ENCODE measurements at places on chromosomes 4 and X.
A peak's percentile ranks its signal among the peaks of the same experiment; 100 is the strongest.

DNA sequence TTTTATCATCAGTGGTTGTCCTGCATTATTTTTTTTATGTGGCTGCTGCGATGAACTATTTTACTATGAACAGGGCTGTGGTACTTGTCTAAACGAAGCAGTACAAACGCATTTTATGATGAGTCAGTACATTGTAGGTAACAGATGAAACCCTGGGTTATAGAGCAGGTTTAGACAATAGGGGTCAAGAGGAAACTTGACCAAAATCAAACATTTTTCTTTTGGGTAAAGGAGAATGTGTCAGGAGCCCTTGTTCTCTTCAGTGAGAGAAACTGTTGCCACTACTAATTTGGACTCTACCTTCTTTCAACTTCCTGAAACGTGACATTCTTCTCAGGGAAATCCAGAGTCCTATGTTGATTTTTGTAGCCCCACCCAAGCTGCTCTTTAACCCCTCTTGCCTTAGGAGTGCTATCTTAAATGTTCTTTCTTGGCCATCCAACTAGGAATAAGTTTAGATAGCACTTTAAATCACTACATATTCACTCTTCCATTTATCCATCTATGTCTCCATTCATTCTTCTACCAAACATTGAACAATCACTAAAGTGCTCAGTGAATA, 415.8 kb upstream of the NR3C2 start:
- no peak for DNase-seq

DNA sequence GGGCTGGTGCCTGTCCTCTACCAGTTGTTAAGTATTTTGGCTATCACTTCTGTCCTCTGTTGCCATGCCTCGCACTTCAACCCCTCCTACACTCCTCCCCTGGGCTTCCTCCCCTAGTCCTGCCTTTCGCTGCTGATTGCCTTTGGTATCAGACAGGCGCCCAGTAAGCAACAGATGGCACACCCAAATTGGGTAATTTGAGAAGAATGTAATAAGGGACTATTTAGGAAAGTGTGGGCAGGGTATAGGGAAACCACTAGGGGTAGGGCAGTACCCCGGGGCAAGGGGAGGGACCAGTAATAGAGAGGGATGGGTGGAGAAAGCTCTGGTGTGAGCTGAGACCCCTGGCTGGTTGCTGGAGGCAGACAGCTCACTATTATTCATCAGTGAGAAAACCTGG, 172.7 kb upstream of the USP9X start:
- no peak for DNase-seq

DNA sequence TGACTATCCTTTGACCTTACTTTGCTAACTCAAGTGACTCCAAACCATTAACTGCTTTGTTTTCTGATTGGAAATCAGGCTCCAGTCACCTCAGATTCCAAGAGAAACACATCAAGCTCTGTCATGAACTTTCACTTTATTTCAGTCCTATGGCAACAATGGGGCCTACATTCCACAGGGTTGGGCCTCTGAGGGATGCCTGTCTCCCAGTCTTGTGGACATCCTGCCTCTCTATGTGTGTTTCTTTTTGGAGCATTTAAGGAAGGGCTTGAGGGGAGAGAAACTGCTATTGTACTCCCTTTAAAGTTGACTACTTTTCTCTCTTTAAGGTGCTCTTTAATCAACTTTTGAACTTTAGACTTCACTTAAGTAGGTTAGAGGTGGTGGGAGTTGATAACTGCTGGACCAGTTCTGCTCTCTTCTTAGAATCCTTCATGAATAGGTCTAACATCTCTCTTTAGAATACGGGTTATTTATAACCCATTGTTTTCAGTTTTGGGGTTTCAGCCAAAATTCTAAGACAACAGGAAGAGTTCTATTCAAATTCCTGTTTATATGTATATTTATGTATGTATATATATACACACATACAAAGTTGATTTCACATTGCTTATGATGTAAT, 274.3 kb upstream of the NR3C2 start:
- DNase-seq = no peak

DNA sequence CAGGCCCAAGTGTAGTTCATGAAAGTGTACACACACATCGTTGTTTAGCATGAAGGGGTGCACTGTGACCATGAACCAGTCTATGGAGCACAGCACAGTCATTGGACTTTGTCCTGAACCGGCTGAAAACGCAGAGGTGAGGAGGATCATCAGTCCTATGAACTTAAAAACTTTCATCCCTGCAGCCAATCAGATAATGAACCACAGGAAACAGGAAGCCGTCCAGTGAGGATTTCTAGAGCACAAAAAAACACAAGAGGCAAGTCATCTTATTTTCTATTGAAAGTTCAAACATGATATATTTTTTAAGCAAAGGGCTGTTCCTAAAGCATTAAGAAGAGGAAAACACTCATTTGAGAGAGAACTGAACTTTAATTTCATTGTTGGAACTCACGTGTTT, 91.8 kb downstream of the PLAC1 start:
- no peak for DNase-seq

- no peak for DNase-seq
These were observed 21.6 kb downstream of the ARAP2 start for GRCh38 chr4:36222702-36223101.

DNA sequence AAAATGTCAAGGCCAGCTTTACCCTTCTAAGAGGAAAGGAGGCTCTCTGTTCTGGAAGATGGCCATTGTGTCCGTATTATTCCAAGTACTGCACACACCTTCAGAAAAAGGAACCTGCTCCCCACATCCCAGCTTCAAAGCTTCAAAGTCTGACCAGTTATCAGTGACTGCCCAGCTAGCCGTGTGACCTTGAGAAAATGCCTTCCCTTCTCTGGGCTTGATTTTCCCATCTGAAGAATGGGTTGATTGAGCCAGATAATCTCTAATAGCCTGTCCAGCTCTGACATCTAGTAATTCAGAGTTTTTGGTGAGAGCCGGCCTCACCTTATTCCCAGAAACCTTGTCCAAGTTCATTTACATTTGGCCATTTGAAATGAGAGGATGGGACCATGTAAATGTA, 3.0 kb downstream of the LONRF3 start:
- no peak for DNase-seq

DNA sequence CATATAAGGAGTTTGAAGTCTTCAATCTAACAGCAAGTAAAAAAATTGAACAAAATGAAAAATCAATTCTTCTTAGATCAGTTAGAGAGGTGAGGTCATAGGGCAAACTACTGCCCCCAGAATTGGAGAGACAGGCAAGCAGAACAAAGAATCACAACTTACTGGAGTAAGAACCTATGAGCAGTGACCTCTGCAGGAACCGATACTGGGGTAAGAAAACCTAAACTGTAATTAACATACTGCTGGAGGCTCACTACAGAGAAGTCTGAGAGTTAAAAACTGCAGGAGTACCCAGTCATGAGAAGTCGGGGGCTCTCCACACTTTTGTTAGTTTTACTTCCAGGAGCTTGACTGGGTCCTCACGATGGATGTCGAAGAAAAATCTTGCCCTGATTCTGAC, 16.0 kb downstream of the CLDN22 start:
- DNase-seq = no peak

GRCh38 chr4:184400375-184400870, 73.9 kb downstream of the IRF2 start:
- no peak for DNase-seq

GRCh38 chr4:19936476-19936875, 315.2 kb upstream of the SLIT2 start:
- DNase-seq = no peak

- DNase-seq = no peak
These were observed 191.9 kb upstream of the MAB21L2 start for GRCh38 chr4:150389896-150390530.

- peak; percentile 53 for DNase-seq
These were observed 33.4 kb upstream of the RASGEF1B start for GRCh38 chr4:81505004-81505598.

GRCh38 chrX:11908371-11908770, 150.3 kb downstream of the MSL3 start:
- no peak for DNase-seq

- DNase-seq = no peak
These were observed 38.0 kb downstream of the CCNG2 start for GRCh38 chr4:77194989-77195388.

GRCh38 chr4:4851081-4851480, 8.4 kb upstream of the MSX1 start:
- DNase-seq = no peak

DNA sequence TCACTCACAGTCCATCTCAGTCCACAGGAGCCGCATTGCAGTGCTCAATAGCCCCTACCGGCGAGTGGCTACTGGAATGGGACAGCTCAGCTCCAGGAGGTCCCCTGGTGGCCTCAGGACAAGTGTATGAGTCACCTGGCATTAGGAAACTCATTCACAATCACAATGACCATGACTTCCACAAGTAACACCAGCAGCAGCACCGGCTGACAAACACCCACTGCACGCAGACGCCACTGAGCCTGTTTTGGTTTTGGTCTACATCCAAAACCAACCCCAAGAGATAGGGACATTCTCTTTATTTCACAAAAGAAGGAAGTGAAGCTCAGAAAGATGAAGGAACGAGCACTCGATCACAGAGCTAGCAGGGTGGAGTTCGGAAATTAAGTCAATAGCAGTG, 8.1 kb downstream of the JAKMIP1 start:
- DNase-seq = no peak
